ENCODE measurements at places on chromosomes 1 and 21. TPM values are rescaled to one million over a fixed set of nuclear protein-coding genes. Genes with fewer than 3 reads are reported as not detected.

KDM5B gene
- 54.8 TPM for total RNA-seq

LCE2B gene
- not detected for total RNA-seq

NR5A2 gene
- not detected for total RNA-seq

CFAP45 gene
- total RNA-seq = 1.3 TPM

DNASE2B gene
- not detected for total RNA-seq

PRKACB gene
- total RNA-seq = 39.9 TPM

GNG4 gene
- total RNA-seq = 2.3 TPM

VANGL2 gene
- 0.40 TPM for total RNA-seq

PDC gene
- total RNA-seq = not detected

- peak; percentile 20 for DNase-seq
- no peaks in the 10 kb centered on the region for H3K36me3 ChIP-seq
- H3K27ac ChIP-seq = no peak overlapping the region
- H3K4me1 ChIP-seq = no peaks in the 10 kb centered on the region
These were observed 26.4 kb upstream of the KAZN start for GRCh38 chr1:14571810-14572767.

DNA sequence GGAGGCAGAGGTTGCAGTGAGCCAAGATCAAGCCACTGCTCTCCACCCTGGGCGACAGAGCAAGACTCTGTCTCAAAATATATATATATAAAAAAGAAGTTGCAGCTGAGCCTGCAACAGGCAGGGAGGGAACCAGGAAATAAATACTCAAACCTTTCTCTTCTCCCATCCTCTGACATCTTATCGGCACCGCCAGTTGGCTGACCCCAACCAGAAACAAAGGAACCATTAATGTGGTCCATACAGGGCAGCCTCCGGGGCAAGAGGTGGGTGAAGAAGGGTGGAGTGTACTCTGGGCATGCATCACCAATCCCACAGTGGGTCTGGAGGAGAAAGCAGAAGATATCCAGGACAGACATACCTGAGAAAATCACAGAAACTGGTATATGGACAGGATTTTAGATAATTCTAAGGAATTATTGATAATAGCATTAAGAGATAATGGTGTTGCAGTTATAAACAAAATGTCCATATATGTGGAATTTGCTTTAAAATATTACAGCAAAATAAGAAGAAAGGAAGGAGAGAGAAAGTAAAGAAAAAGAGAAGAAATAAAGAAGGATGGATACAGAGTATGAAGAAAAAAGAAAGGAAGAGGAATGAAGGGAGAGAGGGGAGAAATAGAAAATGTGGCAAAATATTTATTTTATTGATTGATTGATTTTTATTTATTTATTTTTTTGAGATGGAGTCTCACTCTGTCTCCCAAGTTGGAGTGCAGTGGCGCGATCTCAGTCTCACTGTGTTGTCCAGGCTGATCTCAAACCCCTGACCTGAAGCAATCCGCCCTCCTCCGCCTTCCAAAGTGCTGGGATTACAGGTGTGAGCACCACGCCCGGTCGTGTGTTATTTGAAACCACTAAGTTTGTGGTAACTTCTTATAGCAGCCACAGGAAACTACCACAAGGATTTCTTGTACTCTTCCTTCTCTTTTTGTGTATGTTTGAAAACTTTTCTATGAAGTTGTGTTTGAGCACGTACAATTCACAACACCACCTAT, 4.1 kb upstream of the PTAFR start:
- H3K27ac ChIP-seq = no peak overlapping the region
- H3K27me3 ChIP-seq = peaks cover 28% of the 10 kb centered on the region
- no peak for DNase-seq
- H3K4me3 ChIP-seq = no peak overlapping the region

GRCh38 chr1:21182181-21182731, 5.6 kb upstream of the EIF4G3 start:
- no peak for DNase-seq
- peaks cover under 1% of the 10 kb centered on the region for H3K4me1 ChIP-seq

- peaks cover 11% of the 10 kb centered on the region for H3K4me1 ChIP-seq
- H3K27ac ChIP-seq = no peak overlapping the region
- no peak for DNase-seq
- no peak overlapping the region for H3K4me3 ChIP-seq
- no peaks in the 10 kb centered on the region for H3K36me3 ChIP-seq
- peaks cover 5% of the 10 kb centered on the region for H3K27me3 ChIP-seq
These were observed 201.0 kb downstream of the S1PR1 start for GRCh38 chr1:101437800-101438199.

DNA sequence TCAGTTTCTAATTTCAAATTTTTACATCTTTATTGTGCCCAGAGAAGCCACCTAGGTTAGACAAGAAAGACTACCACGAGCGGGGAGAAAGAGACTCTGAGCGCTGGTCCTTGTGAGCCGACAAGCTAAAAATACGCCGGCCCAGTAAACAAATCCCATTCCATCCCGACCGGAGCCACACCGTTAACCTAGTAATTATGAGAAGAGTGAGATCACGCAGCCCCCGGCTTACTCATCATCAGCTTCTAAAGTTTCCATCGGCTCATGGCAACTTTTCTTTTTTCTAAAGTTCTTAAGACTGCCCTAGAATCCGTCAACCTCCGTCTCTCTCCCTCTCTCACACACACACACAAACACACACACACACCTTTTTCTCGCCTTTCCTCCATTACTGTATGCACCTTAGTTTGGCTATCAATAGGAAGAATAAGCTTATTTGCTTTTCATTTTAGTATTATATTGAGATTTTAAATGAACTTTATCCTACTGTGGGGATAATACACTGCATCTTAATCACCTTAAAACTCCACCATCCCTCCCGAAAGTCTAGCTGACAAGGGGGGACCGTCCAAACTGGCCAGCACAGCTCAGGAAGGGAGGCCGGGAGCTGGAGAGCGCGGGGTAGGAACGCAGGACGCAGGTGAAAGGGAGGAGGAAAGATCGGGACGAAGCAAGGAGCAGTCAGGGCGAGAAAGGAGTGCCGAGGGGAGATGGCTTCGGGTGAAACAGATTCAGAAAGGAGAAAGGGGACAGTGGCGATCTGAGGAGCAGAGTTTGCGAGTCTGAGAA, 728 bp downstream of the OTUD7B start:
- H3K4me3 ChIP-seq = peak overlapping the region; percentile 96
- H3K4me1 ChIP-seq = peaks cover 46% of the 10 kb centered on the region
- peak overlapping the region; percentile 94 for H3K27ac ChIP-seq
- H3K27me3 ChIP-seq = no peaks in the 10 kb centered on the region
- H3K36me3 ChIP-seq = peaks cover 24% of the 10 kb centered on the region
- DNase-seq = peak; percentile 83

DNA sequence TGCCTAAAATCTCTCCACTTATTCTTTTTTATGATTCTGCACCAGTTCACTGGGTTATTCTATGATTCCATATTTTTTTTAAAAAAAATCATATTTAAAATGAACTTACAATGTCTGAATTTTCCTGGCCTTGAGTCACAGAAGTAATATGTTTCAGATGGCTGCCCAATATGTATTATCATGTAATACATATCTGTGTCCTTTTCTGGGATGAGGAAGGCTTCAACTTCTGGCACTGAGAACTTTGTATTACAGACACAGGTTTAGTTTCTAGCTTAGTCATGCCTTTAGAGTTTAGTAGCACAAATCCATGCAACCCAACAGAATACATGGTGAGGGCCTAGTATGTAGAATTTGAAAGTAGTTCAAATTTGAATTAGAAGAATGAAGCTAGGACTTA, 7.8 kb upstream of the HSD17B7 start:
- no peak for DNase-seq
- H3K4me1 ChIP-seq = no peaks in the 10 kb centered on the region
- H3K27ac ChIP-seq = no peak overlapping the region
- H3K27me3 ChIP-seq = peaks cover 6% of the 10 kb centered on the region

GRCh38 chr1:100930494-100930893, 34.6 kb downstream of the SLC30A7 start:
- no peaks in the 10 kb centered on the region for H3K27me3 ChIP-seq
- H3K27ac ChIP-seq = peak overlapping the region; percentile 31
- H3K4me1 ChIP-seq = peaks cover 53% of the 10 kb centered on the region
- DNase-seq = no peak

DNA sequence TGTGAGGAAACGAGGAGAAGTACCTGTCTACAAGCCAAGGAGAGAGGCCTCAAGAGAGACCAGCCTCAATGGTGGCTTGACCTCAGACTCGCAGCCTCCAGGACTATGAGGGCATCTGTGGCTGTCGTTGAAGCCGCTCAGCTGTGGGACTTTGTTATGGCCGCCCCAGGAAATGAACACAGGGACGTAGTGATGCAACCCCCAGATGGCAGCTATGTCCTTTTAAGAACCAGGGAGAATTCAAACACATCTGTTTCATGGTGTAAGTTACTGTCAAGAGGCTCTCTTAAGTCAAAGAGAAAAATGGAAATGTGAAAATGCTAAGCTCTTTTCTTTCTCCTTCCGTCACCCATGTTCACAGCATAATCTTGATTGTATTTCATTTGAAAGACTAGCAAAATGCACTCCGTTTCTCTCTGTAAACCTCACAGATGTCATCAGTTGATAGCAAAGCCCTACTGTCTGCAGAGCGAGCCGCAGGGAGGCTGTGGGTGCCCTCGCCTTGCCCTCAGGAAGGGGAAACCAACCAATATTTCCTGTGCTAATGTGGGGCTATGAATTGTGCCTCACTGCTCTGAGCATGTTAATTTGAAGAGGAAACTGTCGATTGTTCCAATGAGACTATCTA, 21.3 kb downstream of the UBASH3A start:
- no peaks in the 10 kb centered on the region for H3K27me3 ChIP-seq
- H3K4me1 ChIP-seq = peaks cover 73% of the 10 kb centered on the region
- H3K36me3 ChIP-seq = peaks cover 86% of the 10 kb centered on the region
- DNase-seq = peak; percentile 87
- H3K4me3 ChIP-seq = peak overlapping the region; percentile 74
- peak overlapping the region; percentile 93 for H3K27ac ChIP-seq

DNA sequence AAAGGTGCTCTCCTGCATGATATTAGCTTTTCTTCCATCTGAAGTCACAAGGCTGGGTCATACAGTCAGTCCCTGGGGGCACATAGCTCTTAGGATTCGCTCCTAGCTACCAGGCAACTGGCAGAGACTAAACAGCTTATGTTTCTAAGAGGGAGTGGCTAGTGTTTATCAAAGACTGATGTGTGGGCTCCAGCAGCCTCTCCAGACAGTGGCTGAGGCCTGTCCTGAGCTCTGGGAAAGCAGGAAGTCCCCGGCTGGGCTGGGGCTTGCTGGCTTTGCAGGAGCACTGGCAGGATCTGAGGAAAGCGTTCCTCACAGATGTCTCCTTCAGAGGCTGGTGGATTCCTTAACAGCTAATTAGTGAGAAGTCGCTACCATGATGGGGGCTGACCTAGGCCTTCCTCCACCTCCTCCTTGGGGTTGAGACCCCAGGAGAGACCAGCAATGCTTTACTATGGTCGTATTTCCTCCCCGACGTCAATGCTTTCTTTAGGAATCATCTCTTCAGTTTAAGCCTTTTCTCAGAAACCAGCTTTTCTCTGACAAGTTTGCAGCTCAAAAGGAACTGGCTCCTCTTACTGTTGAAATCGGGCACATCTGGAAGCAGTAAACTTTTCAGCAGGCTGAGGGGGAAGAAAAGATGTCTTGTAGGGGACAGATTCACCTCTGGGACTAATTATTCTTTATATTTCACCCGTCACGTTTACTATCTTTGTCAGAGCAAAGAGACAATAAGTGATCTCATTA, 33.5 kb upstream of the HHAT start:
- no peak overlapping the region for H3K4me3 ChIP-seq
- no peaks in the 10 kb centered on the region for H3K4me1 ChIP-seq
- no peaks in the 10 kb centered on the region for H3K36me3 ChIP-seq

GRCh38 chr1:7491109-7491817, 279.8 kb upstream of the VAMP3 start:
- no peaks in the 10 kb centered on the region for H3K27me3 ChIP-seq
- no peak overlapping the region for H3K4me3 ChIP-seq
- no peaks in the 10 kb centered on the region for H3K36me3 ChIP-seq
- H3K4me1 ChIP-seq = no peaks in the 10 kb centered on the region
- no peak for DNase-seq

- H3K27ac ChIP-seq = no peak overlapping the region
- peak; percentile 2 for DNase-seq
- no peaks in the 10 kb centered on the region for H3K36me3 ChIP-seq
- H3K4me3 ChIP-seq = no peak overlapping the region
- peaks cover 3% of the 10 kb centered on the region for H3K27me3 ChIP-seq
These were observed 343.2 kb downstream of the OLFM3 start for GRCh38 chr1:101653482-101653946.

- H3K4me3 ChIP-seq = no peak overlapping the region
- no peak overlapping the region for H3K27ac ChIP-seq
- H3K4me1 ChIP-seq = peaks cover 4% of the 10 kb centered on the region
- H3K36me3 ChIP-seq = no peaks in the 10 kb centered on the region
These were observed 76.1 kb upstream of the SIPA1L2 start for GRCh38 chr1:232705815-232706575.

GRCh38 chr1:239861985-239862384, 229.7 kb upstream of the FMN2 start:
- peaks cover 3% of the 10 kb centered on the region for H3K27me3 ChIP-seq
- H3K36me3 ChIP-seq = no peaks in the 10 kb centered on the region
- DNase-seq = no peak
- H3K27ac ChIP-seq = no peak overlapping the region
- H3K4me1 ChIP-seq = no peaks in the 10 kb centered on the region

- no peak for DNase-seq
- no peak within 1 kb of the TSS for H3K27ac ChIP-seq
- no peak within 1 kb of the TSS for H3K4me3 ChIP-seq
- H3K4me1 ChIP-seq = peaks cover 4% of the 10 kb centered on the region
These were observed at the start of gene GRIK1 for GRCh38 chr21:29939924-29940275. TSS of gene GRIK1 (minus strand) at chr21:29939996.

- peak; percentile 87 for DNase-seq
- no peaks in the 10 kb centered on the region for H3K36me3 ChIP-seq
- peaks cover 14% of the 10 kb centered on the region for H3K4me1 ChIP-seq
- H3K27ac ChIP-seq = no peak overlapping the region
- no peak overlapping the region for H3K4me3 ChIP-seq
These were observed 8.4 kb downstream of the CFAP45 start for GRCh38 chr1:159891275-159892157.

DNA sequence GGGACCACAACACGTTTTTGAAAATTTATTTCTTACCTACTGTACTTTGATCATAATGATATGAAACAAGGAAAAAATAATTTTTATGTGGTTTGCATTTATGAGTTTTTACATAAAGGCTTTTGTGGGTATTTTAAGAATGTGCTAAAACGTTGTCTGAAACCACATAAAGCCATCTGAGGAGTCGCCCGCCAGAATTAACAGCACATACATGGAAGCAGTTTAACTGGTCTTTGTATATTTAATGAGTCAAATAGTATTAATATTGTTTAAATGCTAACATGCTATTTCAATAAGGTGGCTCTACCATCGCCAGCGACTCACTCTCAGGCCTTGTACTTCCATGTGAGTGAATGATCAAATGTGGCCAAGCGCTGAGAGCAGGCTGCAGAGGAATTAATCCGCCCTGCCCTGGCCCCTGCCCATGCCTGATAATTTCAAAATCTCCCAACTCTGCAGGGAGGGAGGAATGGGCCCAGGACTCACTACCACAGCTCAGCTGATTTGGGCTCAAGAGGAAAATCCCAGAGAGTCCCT, 49.6 kb downstream of the SLC66A1 start:
- no peak for DNase-seq
- no peak overlapping the region for H3K4me3 ChIP-seq
